ENCODE measurements at places on chromosomes 3 and 15.

- no peak for DNase-seq
Measured at GRCh38 chr3:125220183-125220582, 7.6 kb upstream of the SLC12A8 start.

GRCh38 chr3:64685331-64685799, 2.4 kb downstream of the ADAMTS9 start:
- no peak for DNase-seq

DNA sequence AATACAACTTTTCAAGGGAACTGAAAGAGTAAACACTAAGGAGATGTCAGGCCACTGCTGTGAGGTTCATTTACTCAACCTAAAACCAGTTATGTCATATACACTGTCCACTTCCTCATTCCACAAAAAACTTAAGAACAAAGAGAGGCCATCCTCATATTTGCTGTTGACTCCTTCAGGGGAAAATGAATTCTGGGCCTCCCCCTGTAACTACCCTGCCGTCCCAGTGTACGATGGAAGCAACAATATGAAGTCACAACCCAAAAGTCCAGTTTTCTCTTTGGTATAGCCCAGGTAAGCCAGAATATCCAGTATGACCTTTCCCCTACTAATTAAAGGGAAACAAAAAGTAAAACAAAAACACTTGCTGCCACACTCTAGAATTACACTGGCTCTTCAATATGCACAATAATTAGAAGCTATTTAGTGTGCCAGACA, 16.2 kb downstream of the CEP152 start:
- DNase-seq = no peak

DNA sequence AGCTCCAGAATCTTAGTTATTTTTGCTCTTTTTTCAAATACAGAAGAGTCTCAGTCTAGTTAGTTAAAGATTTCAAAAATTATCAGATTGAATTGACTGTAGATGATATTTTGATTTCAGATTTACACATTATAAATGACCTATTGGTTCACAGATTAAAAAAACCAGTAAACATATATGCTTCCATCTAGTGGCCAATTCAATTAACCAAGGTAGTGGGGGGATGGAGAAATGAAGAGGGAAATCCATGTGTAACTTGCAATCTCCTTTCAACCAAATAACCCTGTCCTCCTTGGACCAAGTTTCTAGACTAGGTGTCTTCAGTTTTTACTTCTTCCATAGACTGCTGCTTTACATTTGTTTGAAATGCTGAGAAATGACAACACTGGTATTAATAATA, 789.8 kb downstream of the ROBO1 start:
- no peak for DNase-seq

GRCh38 chr3:147493666-147494065, 84.5 kb downstream of the ZIC1 start:
- no peak for DNase-seq

DNA sequence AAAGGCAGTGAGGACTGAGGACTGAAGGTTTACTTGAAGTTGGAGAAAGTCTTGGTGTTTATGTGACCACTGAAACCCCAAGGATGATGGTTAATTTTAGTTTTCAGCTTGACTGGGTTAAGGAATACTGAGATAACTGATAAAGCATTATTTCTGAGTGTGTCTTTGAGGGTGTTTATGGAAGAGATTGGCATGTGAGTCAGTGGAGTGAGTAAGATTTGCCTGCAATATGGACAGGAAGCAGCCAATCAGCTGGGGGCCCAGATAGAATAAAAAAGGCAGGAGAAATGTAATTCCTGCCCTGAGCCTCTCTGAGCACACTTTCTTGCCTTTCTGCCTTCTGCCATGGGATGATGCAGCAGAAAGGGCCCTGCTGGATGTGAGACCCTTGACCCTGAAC, 92.4 kb downstream of the KBTBD8 start:
- no peak for DNase-seq

- no peak for DNase-seq
Measured at GRCh38 chr15:80588801-80589200, 106.3 kb upstream of the ABHD17C start.

DNA sequence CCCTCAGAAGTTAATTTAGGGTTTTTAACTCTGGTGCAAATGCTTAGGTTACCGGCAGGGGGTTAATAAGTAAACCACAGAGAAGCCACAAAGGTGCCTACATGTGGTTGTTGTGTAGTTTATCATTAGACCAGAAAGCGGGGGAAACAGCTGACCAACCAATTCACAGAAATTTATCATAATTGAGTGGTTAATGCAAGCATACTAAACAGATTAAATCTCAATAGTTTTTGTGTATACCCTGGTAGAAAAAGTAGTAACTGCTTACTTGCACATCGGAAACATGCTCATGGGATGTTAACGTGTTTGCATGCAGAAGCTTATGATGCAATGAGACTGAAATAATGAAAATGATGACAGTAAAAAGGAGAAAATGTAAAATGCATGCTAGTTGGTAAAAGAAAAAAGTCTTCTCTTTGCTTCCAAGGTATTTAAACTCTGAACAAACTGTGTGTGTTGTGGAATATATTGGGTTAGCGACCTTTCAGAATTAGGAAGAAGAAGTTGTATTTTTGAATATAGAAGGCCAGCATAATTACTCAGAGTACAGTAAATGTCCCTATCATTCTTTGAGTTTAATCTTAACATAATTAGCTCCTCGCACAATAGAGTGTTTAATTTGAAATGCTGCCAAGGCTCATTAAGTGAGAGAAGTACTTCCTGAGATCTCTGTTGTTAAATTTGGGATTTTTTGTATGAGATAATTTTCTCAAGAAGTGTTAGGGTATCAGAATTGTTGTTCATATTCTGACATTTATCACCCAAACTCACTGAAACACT, 316.2 kb downstream of the PTPRG start:
- DNase-seq = no peak

DNA sequence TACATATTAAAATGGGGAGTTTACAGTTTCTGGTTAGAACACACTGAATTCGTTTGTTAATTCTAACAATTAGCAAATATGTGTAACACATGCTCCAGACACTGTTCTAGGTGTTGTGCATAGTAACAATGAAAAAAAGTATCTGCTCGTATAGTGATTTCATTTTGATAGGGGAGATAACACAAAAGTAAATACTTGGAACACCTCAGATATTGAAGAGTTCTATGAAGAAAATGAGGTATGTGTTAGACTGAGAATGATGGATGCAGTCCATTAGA, 6.8 kb upstream of the TMF1 start:
- DNase-seq = no peak

DNA sequence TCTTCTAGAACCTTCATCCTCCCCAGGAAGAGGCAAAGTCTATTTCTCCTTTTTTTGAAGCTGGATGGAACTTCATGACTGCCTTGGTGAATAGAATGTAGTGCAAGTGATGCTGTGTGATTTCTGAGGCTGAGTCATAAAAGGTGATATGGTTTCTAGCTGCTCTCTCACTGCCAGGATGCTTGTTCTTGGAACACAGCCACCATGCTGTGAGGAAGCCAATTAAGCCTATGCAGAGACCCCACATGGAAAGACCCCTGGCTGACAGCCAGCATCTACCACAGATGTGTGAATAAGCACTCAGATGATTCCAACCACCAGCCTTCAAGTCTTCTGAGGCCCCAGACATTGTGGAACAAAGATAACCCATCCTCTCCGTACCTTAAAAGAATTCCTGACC, 57.0 kb downstream of the ISL2 start:
- no peak for DNase-seq

DNA sequence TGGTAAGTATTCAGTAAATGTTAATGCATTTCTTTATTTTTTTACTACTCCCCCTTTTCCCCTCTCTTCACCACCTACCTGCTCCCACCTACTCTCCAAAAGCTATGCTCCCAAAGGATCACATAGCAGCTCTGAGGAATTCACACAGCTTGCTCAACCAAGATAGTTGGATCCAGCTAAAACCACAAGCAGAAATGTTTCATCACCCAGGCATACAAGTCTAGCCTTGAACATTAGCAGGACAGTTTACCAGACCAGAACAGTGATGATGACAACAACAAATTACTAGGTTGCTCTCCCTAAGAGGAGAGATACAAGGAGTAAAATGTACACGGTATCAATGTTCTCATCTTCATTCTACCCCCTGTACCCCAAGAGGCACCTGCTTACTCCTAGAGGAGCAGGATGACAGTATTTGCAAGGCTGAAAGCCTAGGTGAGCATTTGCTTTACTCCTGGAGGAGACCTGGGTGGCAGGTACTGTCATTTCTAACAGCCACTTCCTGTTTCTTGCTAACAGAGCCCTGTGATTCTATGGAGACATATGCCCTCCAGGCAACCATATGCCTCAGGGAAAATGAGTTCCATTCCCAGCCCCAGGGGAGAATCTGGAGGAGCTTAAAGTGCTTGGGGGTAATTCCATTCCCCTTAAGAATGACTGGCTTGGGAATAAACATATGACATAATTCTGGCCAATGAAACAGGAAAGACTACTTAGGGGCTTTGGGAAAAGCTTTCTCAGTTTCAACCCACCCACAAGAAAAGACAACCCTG, 237.5 kb downstream of the NTRK3 start:
- no peak for DNase-seq
